Mucosa of descending colon (tissue), 3 donors: ENCODE measurements at places on chromosomes 1 and 21.
A peak's percentile ranks its signal among the peaks of the same experiment; 100 is the strongest.

DNA sequence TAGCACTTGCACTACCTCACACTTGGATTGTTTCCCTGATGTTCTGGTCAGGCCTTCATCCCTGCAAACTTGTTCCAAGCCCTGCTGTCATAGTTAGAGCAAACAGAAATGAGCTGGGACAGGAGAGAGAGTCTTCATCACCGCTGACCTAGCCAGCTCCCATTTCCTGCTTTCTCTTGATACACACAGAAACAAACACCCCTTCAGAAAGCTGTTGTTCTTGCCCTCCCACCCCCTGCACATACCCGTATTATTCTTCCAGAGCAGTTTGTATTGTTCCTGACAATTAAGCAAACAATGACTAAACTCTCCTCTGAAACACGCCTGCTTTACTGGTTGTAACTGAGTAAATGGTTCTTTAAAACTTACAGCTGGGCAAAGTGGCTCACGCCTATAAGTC lies 2.9 kb upstream of the SYT2 start:
- DNase-seq: no peak

DNA sequence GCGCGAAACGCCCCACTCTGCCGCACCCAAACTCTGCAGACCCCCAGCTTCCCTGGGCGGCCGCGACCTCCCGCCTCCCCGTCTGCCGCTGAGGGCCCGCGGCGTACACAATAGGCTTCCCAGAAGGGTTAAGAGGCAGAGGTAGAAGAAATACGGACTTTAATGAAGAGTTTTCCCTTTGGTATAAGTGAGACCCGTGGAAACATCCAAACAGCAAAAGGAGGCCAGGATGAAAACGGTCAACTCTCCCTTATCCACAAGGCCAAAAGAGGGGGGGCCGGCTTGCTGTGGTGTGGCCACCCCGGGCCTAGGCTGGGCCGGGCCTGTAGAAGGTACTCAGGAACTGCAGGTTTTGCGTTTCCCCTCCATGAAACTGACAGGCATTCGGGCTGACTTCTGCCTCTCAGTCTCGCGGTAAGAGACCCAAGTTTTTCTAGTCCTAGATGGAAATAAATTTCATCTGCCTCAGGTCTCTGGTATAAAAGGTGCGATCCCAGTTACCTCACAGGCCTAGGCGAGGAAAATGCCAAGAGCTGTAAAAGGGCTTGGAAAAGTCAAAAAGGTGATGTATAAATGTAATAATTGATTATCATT lies 671 bp upstream of the PYGO2 start:
- DNase-seq: peak; percentile 56

DNA sequence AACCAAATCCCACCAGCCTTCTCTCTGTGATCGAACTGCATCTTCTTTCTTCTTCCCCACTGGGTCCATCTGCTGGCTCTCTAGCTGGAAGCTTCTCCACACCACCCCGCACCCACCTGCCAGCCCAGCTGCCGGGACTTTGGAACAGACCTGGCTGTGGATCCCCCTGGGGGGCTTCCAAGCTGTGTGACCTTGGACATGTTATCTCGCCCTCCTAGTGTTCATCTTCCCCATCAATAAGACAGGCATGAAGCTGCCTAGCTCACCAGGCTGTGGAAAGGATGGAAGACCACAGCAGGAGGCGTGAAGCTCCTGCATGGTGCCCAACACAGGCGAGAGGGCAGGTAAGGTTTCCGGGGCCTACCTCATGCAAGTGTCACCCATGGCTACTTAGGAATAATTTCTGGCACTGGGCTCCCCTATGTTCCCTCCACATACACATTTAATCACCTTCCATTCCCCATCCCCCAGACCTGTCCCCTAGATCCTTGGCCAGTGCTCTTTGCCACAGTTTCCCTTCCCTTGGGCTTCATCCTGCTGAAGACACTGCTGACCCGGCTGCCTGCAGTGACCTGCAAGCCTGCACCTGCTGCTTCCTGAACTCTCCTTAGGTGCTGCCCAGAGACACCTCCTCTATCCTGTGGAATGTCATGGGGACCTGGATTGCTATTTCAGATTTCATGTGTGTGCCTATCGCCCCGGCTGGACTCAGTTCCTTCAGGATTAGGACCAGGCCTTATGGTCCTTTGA lies 13.2 kb upstream of the C2CD2 start:
- no peak for DNase-seq

- no peak for DNase-seq
Measured at GRCh38 chr1:159120317-159120716, 43.8 kb upstream of the AIM2 start.
